ENCODE measurements at places on chromosomes 3 and 15.

DNA sequence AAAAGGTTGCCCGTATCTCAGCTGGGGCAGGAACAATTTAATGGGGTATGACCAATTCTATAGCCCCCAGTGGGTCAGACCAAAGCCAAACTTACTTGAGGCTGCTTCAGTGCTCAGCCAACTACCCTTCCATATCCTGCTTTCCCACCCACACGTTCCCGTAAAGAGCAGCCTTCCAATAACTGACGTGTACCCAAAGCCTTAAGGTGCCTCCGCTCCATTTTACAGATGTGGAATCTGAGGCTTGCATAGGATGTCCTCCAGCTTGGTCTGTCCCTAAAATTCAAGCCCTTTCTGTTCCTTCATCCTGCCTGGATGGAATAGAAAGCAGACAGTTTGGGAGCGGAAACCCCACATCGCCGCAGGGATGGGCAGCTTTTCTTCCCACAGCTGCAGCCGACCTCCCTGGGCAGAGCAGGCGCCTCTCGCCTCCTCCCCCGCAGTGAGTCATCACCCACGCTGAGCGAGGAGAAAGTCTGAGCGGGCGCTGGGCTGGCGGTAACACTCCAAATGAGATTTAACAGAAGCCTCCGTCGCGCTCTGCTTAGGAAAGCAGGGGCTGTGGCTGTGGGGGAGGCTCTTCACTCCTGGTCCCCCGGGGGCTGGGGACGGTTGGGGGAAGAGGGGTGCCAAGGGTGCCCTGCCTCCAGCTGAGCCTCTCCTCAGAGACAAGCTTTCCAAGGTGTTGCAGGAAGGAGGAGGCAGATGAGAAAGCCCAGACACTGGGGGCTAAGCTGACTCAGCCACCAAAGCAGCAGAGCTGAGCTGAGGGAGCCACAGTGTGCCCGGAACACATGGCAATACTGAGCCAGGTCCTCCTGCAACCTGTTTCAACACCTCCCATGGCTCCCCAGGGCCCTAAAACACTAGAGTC lies 57.8 kb upstream of the HRH1 start:
- DNase-seq: peak; percentile 4

DNA sequence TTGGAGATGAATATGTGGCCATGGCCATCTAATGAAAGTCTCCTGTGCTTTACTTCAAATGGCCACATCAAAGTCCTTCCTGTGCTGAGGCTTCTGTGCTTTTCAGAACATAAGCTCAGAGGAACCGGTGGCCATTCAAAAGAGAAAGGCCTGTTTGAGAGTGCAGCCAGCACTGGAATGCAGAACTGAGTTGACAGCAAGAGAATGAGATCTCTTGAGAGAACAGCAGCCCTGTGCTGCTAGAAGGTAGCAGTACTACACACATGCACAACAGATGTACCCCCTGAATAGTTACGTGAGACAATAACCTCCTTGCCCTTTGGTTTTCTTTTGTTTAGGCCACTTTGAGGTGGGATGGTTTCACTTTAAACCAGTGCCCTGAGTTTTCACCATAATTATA lies 292.5 kb downstream of the PTPRG start:
- no peak for DNase-seq

- no peak for DNase-seq
Measured at GRCh38 chr3:185059766-185060165, 93.1 kb downstream of the C3orf70 start.

DNA sequence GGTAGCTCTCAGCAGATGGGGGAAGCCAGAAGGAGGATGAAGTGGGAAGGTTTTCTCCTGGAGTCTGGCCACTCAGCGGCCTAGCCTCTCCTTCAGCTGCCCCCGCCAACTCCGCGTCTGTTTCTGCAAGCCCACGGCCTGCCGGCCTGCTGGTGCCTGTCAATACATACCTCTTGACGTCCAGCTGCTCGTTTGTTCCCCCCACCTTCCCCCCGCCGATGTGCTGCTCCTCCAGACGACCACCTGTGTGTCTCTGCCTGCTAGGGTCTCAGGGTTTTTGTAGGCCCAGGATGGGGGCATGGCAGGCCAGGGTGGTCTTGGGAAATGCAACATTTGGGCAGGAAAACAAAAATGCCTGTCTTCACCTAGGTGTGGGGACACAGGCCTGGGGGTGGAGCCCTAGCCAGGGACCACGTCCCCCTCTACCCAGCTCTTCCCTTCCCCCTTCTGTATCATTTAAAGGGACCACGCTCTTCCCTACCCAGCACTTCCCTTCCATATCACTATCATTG lies 137.8 kb downstream of the ALCAM start:
- no peak for DNase-seq

GRCh38 chr3:107894998-107895397 lies 195.8 kb downstream of the CD47 start:
- DNase-seq: no peak

DNA sequence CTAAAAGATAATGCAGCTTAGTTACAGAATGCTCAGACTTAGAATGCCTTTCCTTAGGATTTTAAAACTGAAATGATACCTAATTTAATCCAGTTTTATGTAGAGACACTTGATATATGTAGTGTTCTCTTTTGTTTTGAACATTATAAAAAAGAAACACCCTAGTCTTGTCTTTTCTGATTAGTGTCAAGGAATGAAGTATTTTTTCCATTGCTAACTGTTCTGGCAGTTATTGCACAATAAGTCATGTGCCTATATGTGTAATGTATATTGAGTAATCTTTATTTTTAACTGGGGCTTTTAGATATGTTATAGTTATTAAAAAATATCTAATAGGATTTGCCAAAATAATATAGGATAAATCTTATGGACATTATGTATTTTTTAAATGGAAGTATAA lies 4.5 kb downstream of the ARL8B start:
- DNase-seq: no peak

DNA sequence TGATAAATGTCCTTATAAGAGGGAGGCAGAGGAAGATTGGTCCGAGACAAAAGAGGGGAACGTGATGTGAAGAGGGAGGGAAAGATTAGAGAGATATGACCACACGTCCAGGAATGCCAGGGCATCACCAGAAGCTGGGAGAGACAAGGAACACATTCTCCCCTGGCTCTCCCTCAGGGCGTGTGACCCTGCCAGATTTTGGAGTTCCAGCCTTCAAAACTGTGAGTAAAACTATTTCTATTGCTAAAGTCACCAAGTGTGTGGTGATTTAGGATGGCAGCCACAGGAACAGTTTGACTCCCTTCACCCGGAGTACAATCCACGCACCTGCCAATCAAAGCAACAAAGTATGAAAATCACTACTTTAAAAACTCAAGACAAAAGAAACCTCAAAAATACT lies 32.1 kb upstream of the TJP1 start:
- DNase-seq: no peak

GRCh38 chr3:81908561-81908960 lies 147.1 kb upstream of the GBE1 start:
- DNase-seq: no peak

- no peak for DNase-seq
Measured at GRCh38 chr3:105538483-105538882, 171.8 kb downstream of the ALCAM start.

- DNase-seq: no peak
Measured at GRCh38 chr3:123258359-123258758, 56.6 kb downstream of the SEC22A start.

DNA sequence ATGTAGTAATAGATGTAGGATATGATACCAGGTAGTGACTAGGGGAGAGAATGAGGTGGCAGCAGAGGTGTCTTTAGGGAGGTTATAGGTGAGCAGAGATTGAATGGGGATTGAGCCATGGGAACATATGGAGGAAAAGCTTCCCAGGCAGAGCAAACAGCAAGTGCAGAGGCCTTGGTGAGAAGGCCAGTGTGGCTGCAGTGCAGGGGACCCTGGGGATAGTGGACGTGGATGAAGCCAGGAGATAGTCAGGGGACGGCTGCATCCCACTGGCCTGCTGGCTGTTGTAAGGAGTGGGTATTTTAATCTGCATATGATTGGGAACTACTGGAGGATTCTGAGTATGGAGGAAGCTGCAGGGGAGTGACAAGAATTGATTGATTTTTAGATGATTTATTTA lies 62.7 kb upstream of the TRAK1 start:
- DNase-seq: no peak

GRCh38 chr3:9795207-9795606 lies 2.3 kb downstream of the ARPC4 start:
- no peak for DNase-seq

- no peak for DNase-seq
Measured at GRCh38 chr3:56838448-56838847, 36.7 kb upstream of the ARHGEF3 start.

- peak; percentile 17 for DNase-seq
Measured at GRCh38 chr15:66294157-66294931, 976 bp downstream of the DIS3L start.

- DNase-seq: no peak
Measured at GRCh38 chr3:127651516-127652172, 21.1 kb upstream of the ABTB1 start.

DNA sequence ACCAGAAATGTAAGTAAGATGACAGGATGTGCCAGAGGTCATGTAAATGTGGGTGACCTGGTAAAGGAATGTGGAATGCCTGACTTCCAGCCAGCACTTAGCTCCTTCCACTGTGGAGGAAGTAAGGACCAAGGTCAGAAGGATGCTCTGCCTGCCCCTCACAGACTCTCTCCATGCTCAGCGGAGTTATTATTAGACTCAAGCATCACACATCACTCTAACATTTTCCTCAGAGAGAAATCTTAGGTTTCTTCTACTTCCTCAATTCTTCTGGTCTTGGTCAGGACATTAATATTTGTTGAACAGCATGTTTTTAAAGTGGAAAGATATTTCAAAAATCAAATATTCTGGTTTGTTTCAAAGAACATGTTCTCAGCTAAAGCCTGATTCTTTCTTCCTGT lies 231.4 kb upstream of the WNT5A start:
- no peak for DNase-seq

DNA sequence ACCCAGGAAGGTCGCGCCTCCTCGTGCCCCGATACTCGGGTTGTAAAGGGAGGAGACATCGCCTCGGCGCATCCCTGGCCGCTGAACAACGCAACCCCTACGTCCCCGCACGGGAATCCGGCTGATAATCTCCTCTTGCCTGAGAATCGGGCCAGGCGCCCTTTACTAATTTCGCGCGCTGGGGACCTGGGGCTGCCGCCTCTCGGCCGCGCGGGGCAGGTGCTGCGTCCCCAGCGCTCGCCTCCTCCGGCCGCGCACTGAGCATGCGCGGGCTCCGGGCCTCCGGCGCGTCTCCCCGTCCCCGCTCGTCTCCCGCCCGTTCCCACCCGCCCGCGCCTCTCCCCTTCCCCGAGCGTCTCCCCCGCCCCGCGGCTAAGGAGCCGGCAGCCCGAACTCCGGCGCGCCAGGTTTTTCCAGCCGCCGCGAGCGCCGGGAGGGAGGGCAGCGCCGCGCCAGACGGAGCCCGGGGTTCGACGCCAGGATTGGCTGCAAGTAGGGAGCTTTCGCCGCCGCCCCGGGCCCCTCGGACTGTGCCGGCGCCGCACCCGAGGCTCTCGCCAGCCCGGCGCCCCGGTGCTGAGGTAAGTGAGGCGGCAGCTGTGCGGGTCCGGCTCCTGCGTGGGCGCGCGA lies at the start of gene CNTN4:
Gene CNTN4, plus strand, starts transcription at position 469 of the 630 bp plus-strand sequence.
- no peak for DNase-seq

DNA sequence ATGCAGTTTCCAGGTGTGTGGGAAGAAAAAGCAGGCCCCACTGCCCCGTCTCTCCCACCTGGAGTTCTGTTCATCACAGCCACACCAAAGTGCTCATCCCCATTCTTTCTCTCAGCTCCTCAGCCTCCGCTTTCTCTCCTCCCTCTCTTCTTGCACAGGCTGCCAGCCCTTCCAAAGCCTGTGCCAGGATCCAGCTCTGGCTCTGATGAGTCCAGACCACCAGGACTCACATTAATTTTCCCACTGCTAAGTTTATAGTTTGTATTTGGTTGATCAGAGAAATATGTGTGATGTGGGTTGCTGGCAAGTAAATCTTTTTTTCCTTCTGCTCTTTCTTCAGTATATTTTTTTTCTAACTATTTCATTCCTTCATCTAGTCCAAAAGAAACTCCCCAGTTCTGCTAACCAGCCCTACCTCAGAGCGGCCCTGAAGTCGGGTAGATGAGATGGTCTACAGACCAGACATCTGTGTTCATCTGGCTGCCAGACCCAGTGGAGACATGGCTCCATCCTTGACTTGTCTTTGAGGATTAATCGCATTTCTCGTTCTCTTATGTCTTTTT lies 49.8 kb downstream of the BOC start:
- DNase-seq: no peak

- DNase-seq: no peak
Measured at GRCh38 chr15:67064607-67065530, 533 bp upstream of the SMAD3 start.

DNA sequence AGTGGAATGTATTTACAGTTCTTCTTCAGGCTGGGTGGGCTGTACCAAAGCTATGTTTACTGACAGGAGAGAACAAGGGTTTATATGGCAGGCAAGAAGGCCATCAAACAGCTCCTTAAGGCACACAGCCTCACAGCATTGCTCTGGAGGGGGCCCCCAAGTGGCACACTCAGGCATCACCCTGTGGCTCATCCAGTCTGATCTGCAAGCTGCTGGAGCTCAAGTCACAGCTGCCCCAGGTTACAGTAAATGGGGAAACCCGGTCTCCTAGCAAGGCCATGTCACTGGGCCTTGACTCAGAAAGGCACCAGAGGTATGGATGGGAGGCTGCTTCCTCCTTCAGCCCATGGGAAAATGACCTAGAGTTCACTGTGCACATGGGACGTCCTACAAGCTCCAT lies 67.5 kb downstream of the TFG start:
- no peak for DNase-seq

DNA sequence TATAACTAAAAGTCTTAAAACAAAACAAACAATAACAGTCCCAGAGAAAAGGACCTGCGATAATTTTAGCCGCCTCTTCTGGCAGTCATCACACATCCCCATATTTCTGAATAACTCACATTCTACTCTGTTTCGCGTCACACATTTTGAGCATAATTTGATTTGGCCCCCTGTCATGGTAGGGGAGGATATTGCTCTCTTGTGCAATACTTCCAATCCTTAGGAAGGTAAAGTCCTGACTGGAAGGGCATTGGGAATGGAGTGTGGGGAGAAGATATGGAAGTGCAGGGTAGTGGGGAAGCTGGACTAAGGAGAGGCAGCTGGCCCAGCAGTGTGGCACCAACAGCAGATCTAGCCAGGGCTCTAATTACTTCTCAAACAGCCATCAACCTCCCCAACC lies 11.3 kb upstream of the FSIP1 start:
- DNase-seq: no peak

DNA sequence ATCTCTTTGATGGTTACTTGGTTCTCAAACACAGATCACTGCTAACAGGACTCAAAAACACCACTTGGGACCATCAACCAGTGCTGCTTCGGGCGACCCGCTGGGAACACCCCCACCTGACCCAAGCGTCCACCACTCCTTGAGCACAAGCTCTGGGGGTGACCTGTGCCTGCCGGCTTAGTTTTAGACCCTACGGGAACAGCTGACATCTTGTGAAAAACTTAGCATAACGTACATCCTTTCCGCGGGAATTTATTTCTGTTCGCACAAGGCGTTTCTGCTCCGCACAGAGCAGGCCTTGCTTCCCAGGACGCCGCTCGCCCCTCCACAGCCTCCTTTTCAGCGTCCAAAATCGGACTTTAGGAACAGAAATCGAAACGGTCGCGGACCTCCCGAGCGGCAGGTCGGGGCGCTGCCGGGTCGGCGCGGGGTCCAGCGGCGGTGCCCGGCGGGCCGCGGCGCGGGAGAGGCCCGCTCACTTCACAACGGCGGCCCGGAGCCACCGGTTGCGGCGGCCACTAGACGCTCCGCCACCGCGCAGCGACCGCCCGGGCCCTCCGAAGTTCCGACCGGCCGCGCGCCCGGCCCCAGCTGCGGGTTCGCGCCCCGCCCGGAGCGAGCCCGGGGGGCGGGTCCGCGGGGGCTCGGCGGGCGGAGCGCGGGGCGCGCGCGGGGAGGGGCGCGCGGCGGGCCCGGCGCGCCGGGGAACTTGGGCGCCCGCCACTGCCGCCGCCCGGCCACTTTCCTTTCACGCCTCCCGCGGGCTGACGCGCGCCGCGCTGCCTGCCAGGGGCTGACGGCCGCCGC lies 959 bp downstream of the SFMBT1 start:
- DNase-seq: peak; percentile 73

Data from CD4-positive, alpha-beta T cell treated with Interleukin-4 for 4 hours (primary cell).